ENCODE measurements at places on chromosomes 4 and X.
A peak's percentile ranks its signal among the peaks of the same experiment; 100 is the strongest.

GRCh38 chr4:74619931-74620702, 174.2 kb downstream of the BTC start:
- no peak for DNase-seq

DNA sequence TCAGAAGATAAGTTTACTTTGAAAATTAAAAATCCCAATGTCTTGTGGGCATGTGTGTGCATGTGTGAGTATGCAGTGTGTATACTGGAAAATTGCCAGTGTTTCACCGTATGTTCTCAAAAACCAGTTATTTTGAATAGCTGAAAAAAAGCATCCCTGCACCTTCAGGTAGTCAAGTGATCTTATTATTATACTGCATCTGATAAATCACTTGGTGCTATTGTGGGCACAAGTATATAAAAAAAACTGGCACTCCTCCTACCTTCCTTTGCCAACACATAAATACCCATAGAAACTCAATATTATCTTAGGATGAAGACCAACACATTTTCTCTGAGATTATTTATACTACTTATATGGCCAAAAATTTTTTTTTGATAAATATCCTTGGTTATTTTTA, 91.5 kb upstream of the MAP9 start:
- no peak for DNase-seq

- no peak for DNase-seq
These were observed 77.6 kb upstream of the ZNF518B start for GRCh38 chr4:10534820-10535219.

GRCh38 chrX:131394384-131394783, 105.3 kb upstream of the IGSF1 start:
- no peak for DNase-seq

DNA sequence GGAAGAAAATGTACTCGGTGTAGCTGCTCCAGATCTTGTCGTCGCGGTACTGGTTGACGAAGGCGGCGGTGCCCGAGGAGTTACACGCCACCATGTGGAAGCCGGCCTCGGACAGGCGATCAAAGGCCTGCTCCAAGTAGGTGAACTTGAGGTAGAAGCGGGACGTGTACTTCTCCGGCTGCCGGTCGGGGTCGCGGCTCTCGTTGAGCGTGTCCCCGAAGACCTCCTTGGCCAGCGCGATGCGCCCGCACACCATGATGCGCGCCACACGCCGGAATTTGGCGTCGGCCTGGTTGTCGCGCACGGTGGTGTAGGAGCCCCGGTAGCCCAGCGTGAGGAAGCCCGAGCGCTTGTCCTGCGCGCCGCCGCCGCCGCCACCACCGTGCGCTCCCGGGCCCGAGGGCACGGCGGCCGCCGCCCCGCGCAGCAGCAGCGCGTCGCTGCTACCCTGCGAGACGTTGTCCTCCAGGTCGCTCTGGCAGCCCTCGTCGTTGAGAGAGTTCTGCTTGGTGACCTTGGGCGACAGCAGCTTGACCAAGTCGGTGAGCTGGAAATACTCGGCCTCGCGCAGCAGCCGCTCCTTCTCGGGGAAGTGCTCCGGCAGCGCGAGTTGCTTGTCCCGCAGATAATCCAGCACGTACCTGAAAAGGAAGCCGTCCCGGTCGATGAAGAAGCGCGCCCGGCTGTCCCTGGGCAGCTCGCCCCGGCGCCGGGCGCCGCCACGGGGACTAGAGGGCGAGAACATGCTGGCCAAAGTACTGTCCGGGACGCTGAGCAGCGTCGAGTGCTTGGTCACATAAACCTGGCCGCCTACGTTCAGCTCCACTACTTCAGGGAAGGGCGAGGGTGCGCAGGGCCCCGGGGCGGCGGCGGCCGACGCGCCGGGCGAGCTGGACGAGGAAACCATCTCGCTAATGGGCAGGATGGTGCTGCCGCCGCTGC, 775 bp downstream of the KCTD8 start:
- DNase-seq: peak; percentile 63

DNA sequence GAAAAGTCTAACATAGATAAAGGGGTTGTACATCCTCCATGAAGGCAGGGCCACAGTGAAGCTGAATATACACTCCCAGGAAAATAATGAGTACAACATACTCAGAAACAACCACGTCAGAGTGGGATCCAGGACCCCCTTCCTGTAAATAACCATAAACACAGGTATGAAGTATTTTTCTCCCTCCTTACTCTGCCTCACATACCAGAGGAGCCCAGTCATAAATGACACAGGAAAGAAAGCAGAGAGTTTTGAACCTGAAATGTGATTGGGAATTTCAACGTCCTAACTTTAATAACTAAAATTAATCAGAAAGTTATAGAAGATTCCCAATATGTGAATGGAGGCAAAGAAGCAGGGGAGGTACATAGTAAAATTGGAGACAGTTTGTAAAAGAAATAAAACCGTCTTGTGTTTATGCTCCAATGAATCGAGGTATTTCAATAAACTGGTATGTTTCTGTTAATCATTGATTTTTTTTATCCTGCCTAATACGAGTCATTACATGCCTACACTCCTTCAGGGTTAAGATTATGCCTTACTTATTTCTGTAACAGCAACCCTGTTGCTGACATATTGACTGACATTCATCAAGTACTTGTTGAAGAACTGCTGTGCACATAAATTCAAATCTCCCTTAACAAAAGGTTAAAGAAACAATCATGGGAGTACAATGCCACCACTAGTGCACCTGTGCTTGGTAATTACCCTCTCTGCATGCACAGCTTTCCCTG, 431.3 kb downstream of the KCNIP4 start:
- no peak for DNase-seq

DNA sequence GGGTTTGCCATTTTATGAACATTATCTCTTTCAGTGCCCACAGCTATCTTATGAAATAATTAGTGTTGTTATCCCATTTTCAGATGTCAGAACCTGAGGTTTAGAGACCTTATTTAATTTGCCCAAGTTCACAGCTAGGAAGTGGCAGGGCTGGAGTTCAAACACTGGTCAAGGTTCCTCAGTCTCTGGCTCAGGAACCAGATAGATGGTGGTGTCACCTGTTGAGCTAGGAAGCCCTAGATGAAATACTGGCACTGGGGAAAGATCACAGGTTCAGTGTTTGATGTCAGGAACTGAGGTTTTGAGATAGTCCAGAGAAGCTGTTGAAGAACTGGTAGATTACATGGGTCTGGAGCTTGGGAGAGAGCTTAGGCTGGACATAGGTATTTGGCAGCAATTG, 85.4 kb downstream of the REPS2 start:
- no peak for DNase-seq

GRCh38 chr4:132709056-132709455, 440.0 kb upstream of the PCDH10 start:
- no peak for DNase-seq

GRCh38 chr4:40749717-40750460, at the start of gene NSUN7:
NSUN7 (plus strand) TSS chr4:40749955; CDS start chr4:40750694, 739 bp downstream.
- peak; percentile 24 for DNase-seq

DNA sequence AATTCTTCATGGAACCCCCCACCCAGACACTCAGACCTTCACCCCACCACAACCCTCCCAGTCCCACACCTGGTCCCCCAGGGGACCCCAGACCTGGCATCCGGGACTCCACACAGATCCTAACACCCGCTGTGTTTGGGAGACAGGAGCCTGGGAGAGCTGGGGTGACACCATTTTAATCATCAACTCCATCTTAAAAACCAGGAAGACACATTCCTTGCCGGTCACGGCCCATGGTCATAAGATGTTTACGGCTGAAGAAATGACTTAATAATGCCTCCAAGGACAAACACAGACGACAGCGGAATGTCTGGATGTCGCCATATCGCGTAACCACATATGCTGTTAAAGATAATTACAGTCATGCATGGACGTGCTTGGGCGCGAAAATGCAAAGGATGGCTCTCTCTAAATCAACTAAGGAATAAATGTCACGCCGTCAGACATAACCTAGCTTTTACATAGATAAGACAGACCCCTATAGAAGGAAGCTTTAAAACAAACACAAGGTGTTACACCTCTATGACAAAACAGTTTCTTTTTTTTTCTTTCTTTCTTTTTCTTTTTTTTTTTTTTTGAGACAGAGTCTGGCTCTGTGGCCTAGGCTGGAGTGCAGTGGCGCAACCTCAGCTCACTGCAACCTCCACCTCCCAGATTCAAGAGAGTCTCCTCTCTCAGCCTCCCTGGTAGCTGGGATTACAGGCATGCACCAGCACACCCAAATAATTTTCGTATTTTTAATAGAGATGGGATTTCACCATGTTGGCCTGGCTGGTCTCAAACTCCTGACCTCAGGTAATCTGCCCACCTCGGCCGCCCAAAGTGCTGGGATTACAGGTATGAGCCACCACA, 2.1 kb upstream of the DHRSX start:
- no peak for DNase-seq

- no peak for DNase-seq
These were observed 168.1 kb upstream of the MAP3K15 start for GRCh38 chrX:19683358-19683757.

All from caudate nucleus (tissue), 63 donors.